ENCODE measurements at places on chromosomes 11 and 22.

- DNase-seq: no peak
Observed at GRCh38 chr22:33116841-33117547, 58.8 kb upstream of the SYN3 start.

GRCh38 chr11:126307706-126308105, 3.8 kb downstream of the DCPS start:
- DNase-seq: peak; percentile 49

DNA sequence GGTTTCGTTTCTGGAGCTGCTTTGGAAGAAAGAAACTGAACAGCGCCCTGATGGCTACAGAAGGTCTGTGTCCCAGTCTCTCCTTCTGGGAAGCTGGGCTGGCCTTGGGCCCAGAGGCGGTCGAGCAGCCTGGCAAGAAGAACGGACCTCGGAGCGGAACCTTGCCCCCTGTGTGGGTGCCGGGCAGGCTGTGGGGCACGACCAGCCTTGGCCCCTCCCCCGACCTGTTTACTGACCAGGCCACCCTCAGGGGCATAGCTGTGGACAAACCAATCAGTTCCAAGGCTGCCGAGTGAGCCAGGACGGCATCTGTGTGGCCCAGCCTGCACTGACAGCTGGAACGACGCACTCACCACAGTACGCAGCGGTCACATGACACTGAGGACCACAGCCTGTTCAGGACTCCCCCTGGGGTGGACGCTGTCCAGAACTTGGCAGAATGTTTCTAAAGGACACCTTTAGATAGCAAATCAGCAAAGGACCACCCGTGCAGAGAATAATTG, 7.2 kb downstream of the PIM3 start:
- no peak for DNase-seq

DNA sequence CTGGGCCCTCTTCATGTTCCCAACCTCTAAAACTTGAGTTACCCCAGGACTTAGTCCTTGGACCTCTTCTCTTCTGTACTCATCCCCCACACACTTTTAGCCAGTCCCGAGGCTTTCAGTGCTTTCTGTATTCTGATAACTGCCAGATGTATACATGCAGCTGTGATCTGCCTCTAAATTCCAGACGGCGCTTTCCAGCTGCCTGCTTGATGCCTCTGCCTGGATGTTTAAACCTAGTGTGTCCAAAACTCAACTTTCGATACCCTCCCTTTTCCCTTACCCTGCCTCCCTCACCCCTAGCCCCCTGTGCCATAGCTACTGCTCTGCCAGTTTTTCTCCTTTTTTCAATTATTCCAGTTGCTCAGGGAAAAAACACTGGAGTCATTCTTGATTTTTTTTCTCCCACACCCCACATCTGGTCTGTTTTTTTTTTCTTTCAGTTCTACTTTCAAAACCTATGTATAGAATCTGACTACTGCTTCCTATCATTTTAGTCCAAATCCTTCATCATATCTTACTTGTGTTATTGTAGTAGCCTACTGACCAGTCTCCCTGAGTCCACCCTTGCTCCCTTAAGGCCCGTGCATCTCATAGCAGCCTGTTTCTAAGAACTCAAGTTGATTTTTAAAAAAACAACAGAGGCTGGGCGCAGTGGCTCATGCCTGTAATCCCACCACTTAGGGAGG, 32.9 kb upstream of the TECTA start:
- no peak for DNase-seq

GRCh38 chr11:124748481-124749343, 3.3 kb downstream of the VSIG2 start:
- peak; percentile 45 for DNase-seq

GRCh38 chr11:132549001-132549400, 983.3 kb downstream of the OPCML start:
- DNase-seq: no peak

DNA sequence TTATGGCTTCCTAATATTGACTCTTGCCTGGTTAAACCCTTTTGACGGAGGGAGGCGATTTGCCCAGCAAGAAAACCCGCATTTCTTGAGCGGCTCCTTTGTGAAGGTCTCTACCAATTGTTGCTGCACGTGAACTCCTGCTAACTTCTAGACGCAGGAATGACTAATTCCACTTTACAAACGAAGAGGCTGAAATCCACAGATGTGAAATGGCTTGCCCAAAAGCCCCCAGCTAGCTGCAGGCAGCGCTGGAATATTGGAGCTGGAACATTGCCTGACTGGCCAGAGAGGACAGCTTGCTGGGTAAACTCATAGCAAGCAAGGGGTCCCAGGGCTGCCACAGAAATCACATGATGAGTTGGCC, 542 bp downstream of the GCAT start:
- no peak for DNase-seq

DNA sequence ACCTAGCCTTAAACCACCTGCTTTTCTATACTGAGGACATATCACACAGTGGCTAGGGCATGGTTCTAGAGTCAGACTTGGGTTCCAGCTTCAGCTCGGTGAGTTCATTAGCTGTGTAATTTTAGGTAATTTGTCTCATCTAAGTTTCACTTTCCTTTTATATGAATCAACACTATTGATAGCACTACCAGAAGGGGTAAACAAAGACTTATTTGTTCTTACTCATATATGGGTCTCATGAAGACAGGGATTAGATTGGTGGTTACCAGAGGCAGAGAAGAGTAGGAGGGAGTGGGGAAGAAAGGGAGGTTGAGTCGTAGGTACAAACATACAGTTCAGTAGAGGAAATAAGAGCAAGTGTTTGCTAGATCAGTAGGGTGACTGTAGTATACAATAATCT, 924.7 kb downstream of the OPCML start:
- DNase-seq: no peak

DNA sequence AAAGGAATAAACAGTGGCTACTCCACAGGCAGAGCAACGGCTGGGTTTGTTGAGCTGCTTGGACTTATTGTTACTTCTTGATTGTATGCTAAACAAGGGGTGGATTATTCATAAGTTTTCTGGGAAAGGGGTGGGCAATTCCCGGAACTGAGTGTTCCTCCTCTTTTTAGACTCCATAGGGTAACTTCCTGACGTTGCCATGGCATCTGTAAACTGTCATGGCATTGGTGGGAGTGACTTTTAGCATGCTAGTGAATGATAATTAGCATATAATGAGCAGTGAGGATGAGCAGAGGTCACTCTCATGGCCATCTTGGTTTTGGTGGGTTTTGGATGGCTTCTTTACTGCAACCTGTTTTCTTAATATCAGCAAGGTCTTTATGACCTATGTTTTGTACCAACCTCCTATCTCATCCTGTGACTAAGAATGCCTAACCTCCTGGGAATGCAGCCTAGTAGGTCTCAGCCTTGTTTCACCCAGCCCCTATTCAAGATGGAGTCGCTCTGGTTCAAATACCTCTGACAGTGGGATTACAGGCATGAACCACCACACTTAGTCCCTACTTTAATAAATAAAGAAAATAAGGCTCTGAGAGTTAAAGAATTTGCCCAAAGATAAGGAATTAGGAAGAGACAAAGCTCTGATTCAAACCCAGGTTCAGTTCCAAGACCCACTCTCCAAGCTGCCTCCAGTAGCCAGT, 65.6 kb upstream of the CLMP start:
- no peak for DNase-seq

- DNase-seq: peak; percentile 31
Observed at GRCh38 chr11:82718821-82719220, 14.8 kb downstream of the FAM181B start.

- peak; percentile 62 for DNase-seq
Observed at GRCh38 chr11:68312117-68312779, at the start of gene LRP5. Gene LRP5 (plus strand): TSS chr11:68312591. CDS start chr11:68312715, 124 bp downstream.

DNA sequence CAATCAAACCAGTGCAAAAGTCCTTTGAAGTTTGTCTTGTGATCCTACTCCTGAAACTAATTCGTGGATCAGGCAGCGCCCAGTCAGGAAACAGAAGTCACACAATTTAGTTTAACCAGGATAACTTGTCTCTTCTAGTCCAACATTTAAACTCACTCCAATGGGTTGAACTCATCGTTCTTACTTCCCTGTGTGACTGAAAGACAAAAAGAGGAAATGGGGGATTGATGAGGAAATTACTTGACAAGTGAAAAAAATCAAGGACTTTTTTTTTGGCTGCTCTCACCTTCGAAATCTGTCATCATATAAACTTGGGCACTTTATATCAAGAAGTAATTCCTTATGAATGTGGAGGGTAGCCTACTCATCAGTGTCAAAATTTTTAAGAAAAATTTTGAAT, 78.4 kb downstream of the HSD17B12 start:
- peak; percentile 16 for DNase-seq

DNA sequence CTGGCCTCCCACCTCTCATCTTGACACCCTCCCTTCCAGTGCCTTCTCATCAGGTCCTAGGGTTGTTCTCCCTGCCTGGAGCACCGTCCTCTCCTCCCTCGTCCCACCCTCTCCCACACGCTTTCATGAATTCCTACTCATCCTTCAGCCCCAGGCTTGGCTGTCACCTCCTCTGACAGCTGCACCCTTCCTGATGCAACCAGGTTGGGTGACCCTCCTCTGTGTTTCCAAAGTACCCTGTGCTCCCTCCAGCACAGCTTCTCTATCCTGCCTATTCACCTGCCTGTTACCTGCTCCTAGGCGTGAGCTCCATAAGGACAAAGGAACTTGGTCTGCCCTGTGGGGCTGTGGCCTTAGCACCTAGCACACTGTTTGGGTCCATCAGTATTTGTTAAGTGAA, 58.4 kb downstream of the SGSM3 start:
- no peak for DNase-seq

GRCh38 chr11:6746086-6746618, 25.6 kb downstream of the OR2AG2 start:
- peak; percentile 57 for DNase-seq

DNA sequence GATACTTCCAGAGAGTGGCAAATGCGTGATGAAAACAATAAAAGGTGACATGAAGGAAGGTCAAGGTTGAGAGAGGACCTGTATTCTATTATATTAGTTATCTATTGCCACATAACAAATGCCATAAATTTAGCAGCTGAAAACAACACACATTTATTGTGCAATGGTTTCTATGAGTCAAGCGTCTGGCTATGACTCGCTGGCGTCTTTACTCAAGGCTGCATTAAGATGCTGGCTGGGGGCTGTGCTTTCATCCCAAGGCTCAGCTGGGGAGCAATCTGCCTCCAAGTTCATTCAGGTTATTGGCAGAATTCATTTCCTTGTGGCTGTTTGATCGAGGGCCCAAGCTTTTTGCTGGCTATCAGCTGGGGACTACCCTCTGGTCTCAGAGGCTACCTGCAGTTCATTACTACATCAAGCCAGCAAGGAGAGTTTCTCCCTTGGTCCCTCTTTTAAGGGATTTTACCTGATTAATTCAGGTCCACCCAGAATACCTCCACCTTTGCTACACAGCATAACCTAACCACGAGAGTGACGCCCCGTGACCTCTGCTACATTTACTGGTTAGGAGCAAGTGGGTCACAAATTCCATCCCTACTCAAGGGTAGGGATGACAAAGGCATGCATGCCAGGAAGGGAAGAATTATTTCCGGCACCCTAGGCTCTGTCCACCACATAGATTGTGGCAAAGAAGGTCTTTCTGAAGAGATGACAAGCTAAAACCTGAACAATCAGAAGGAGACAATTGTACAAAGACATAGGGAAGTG, 549.1 kb downstream of the MN1 start:
- peak; percentile 46 for DNase-seq

- no peak for DNase-seq
Observed at GRCh38 chr11:74743640-74744039, 5.0 kb upstream of the RNF169 start.

DNA sequence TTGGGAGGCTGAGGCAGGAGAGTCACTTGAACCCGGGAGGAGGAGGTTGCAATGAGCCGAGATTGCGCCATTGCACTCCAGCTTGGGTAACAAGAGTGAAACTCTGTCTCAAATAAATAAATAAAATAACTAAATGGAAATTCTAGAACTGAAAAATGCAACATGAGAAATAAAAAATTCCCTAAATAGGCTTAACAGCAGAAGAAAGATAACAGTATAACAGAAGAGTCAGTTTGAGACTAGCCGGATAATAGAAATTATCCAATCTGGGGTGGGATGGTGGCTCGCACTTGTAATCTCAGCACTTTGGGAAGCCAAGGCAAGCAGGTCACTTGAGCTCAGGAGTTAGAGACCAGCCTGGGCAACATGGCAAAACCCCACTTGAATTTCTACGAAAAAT, 14.1 kb downstream of the SLC25A1 start:
- no peak for DNase-seq

DNA sequence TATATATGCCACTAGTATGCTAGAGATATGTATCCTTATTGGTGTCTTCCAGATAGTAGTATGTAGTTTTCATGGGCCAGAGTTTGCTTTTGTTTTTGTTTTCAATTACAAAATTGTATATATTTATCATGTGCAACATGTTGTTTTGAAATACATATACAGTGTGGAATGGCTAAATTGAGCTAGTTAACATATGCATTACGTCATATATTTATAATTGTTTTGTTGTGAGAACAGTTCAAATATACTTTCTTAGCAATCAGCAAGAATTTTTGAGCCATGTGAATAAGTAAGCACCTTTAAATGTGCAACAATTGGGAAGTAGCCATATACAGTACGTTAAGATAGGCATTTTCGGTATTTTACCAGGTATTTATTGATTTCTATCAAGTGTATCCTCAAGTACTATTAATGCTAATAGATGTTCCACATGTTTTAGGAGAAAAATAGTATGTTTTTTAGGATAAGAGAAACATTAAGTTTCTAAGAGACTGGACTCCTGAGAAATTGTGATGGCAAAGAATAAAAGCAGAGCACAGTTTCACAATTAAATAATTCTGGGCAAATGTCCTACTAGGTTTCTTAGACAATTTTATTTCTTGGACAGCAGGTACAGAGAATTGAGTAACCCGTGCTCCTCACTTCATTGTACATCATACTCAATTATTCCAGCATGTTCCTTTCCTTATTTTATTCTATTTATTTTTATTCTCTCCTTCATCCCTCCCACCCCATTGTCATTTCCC, 60.5 kb upstream of the SLC5A12 start:
- no peak for DNase-seq

GRCh38 chr11:19478891-19479290, 233.7 kb upstream of the NAV2 start:
- DNase-seq: no peak
